ENCODE measurements at places on chromosomes 13 and 19. TPM values are rescaled to one million over a fixed set of nuclear protein-coding genes. Genes with fewer than 3 reads are reported as not detected.

Gene FAM124A
- 0.82 TPM for total RNA-seq

Gene ZNF841
- 12.9 TPM for total RNA-seq

Gene GNG7
- total RNA-seq = 0.07 TPM

Gene OVOL3
- not detected for total RNA-seq

GRCh38 chr13:36559375-36559774 lies 114.4 kb upstream of the SERTM1 start:
- DNase-seq = no peak

DNA sequence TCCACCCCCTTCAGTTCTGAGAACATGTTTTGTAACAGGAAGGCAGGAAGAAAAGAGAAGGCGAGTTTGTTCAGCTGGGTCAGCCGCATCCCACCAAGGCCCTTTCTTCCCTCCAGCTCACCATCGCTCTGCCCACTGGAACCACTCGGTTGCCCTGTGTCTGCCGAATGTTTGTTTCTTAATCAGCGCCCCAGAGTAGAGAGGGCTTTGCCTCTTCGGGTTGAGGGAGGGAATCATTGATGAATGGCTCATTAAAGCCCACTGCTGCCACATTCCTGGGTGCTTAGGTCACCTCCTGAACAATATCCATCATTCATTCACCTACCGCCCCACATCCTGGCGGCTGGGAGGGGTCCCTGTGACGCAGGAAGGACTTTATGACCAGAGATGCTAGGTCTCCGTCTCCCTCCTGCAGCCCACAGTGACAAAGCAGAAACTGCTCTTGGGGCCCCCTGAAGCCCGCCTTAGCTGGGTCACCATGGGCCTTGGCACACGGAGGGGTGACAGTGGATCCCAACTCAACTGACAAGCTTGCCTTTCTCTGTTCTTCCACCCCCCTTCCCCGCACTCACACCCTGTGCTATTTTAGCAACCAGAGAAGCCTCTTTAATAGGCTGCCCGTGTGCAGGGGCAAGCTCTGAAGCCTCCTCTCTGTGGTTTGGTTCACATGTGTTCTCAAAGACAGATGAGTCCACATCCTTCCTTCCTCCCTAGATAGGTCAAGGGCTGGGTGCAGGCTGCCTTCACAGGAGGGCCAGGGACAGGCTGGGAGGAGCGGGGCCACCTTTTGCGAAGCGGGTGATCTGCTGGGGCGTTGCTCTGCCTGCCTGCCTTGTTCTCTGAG lies 46.2 kb downstream of the ACTN4 start:
- peak; percentile 72 for DNase-seq

DNA sequence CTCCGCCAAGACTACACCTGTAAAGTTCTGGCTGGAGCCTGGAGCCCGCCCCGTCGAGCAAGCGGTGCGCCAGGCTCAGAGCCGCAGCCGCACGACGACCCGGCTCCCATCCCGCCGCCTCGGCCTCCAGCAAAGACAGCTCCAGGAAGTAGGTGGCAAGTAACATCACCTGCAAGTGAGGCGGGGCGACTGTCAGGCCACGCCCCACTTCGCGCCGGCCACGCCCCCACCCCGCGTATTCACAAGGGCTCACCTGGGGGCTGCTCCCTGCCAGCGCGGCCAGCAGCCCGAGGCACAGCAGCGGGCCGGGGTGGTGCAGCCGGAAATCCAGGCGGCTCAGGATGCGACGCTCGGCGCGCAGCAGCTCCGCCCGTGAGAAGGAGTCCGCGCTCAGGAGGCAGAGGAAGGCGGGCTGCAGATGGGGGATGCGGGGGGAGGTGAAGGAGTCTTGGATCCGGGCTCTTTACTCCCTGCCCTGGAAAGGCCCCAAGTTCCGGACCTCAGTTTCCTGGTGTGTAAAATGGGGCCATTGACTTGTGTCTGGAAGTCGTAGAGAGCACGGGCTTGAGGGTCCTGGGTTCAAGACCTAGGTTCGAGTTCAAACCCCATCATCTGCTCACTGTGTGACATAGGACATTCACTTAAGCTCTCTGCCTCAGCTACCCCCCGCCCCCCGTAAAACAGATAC lies 3.2 kb downstream of the CCNP start:
- peak; percentile 80 for DNase-seq

GRCh38 chr19:18912933-18913332 lies 6.3 kb downstream of the COPE start:
- DNase-seq = no peak

GRCh38 chr19:51325161-51325976 lies 13.9 kb downstream of the IGLON5 start:
- no peak for DNase-seq

GRCh38 chr13:44136696-44137268 lies 236.8 kb upstream of the SERP2 start:
- DNase-seq = no peak

GRCh38 chr19:50669302-50670101 lies 20.3 kb downstream of the C19orf81 start:
- DNase-seq = peak; percentile 84

GRCh38 chr13:74017301-74018061 lies 116.7 kb downstream of the KLF12 start:
- DNase-seq = no peak

- no peak for DNase-seq
These were observed 69.5 kb upstream of the ZDHHC20 start for GRCh38 chr13:21528616-21529015.

- DNase-seq = no peak
These were observed 178.3 kb downstream of the EFNB2 start for GRCh38 chr13:106357198-106357597.

GRCh38 chr19:45469945-45470761 lies 2.4 kb downstream of the FOSB start:
- peak; percentile 87 for DNase-seq

GRCh38 chr19:4575267-4576015 lies 16.0 kb upstream of the SEMA6B start:
- DNase-seq = no peak

DNA sequence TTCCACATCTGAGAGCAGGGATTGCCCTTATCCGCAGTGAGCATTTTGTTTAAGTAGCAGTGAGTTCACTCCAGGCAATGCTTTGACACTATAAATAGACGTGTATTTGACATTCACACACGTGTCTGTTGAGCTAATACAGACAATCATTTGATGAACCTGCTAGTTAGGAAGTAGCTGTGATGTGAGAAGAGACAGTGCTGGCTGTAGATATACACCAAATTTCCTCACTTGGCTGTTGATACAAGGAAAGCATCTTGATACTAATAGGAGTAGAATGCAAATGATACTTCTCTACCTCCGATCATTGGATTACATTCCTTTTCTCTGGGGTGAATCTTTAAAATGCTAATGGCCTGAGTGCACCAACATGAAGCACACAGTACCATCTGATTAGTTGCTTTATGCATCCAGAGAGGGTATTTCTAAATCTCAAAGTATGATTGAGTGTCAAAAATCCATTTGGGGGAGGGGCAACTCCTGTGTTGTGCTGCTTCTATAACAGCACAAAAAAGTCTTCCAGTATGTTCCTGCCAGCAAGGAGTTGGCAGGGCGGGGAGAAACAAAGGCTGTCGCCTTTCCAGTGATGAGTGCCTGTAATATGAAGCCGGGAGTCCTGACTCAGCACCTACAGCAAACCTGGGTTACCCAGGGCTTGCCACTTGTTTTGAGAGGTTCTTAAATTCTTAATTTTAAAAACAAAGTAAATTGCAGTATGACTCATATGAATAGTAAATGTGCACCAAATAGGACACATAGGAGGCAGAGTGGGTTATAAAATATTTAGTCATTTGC lies 7.0 kb downstream of the CUL4A start:
- DNase-seq = no peak
